ENCODE measurements at places on chromosomes 3 and 15. TPM values are rescaled to one million over a fixed set of nuclear protein-coding genes. Genes with fewer than 3 reads are reported as not detected.
A peak's percentile ranks its signal among the peaks of the same experiment; 100 is the strongest.

The CPNE9 gene
- not detected for total RNA-seq

The CEMIP gene
- not detected for total RNA-seq

The SAMMSON gene
- total RNA-seq: 2.9 TPM

DNA sequence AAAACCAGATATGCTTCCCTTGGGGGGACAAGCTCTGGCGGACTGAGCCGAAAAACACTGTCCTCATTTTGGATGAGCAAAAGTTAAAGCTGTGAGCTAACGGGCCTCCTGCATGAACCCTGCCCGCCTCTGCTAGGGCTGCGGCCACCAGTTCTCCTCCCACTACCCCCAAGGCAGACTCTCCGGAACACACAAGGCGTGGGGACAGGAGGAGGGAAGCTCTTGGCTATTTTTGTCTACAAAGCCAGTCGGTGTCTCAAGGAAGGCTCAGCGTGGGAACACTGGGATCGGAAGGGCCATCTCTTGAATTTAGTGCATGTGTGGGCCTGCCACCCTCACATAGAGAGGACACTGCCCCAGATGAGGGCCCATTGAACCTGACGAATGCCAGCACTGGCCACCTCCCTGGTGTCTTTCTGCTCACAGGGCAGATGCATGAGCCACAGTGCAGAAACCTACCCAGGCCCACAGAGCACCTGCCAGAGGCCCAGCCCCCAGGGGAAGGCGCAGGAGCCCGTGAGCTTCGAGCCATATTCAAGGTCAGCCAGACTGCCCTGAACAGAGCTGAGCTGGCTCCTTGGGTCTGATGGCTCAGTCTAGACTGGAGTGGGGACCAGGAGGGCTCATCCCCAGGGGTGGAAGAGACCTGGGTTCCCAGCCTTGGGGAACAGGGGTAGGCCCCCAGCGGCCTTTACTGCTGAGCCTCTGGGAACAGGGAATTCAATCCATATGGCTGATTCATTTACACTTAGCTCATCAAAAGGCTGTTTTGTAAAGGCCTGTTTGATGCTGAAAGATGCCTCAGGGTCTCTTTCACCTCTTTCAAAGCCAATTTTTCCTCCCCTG is 38.3 kb downstream of the HCN4 start:
- DNase-seq: no peak

The FOXB1 gene
- total RNA-seq: not detected

The SLCO2A1 gene
- 69.1 TPM for total RNA-seq

DNA sequence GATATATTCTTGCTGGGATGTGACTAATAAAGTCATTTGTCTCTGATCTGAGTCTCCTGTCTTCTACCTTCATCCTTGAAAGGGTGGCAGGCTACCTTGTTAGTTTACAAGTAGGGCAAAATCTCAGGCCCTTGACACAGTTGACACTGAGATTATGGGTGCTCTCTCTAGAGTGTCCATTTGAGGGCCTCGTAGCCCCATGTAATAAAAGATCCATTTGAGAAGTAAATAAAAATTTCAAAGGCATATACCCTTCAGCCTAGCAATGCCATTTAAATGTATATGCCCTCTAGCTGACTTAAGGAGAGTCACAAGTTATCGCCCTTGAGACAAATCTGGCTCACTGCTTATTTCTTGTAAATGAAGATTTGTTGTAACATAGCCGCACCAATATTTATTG is 98.6 kb downstream of the TCF12 start:
- DNase-seq: peak; percentile 17

GRCh38 chr3:69748503-69748902 is 9.2 kb downstream of the MITF start:
- DNase-seq: no peak

GRCh38 chr3:18669374-18669773 is 244.2 kb upstream of the SATB1 start:
- no peak for DNase-seq

The CCNB2 gene
- total RNA-seq: 11.9 TPM

GRCh38 chr3:184395320-184395660 is 15.4 kb downstream of the CHRD start:
- no peak for DNase-seq

The KNG1 gene
- not detected for total RNA-seq

GRCh38 chr15:97995192-97995591 is 34.7 kb downstream of the ARRDC4 start:
- DNase-seq: no peak

The GPR15 gene
- not detected for total RNA-seq

GRCh38 chr3:53114412-53115074 is 15.7 kb downstream of the RFT1 start:
- no peak for DNase-seq

DNA sequence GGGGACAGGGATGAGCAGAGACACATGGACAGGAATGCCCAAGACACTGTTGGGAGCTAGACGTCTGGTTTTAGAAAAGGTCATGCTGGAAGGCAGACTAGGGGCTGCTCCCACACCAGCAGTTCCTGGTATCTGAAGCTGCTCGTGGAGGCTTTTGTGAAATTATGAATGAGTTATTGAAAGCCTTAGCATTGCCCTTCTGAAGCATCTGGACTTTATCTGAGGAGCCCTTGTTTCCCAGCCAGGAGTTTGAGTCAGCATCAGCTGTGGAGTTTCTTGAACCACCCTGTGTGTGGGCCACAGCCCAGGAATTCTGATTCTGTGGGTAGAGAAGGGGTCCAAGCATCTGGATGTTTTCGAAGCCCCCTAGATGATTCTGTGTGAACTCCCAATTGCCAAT is 258.7 kb downstream of the SLCO3A1 start:
- DNase-seq: peak; percentile 63

- DNase-seq: no peak
Observed at GRCh38 chr3:146679191-146679590, 74.0 kb upstream of the PLSCR5 start.

GRCh38 chr15:52415628-52416027 is 113.1 kb downstream of the MYO5A start:
- no peak for DNase-seq

The APOD gene
- total RNA-seq: 33.0 TPM

- DNase-seq: no peak
Observed at GRCh38 chr15:40087991-40088928, 20.4 kb downstream of the BMF start.

The HCLS1 gene
- total RNA-seq: 43.2 TPM

- no peak for DNase-seq
Observed at GRCh38 chr15:26214290-26214689, 351.2 kb upstream of the ATP10A start.

The STAC gene
- total RNA-seq: not detected

The MCF2L2 gene
- 2.0 TPM for total RNA-seq

DNA sequence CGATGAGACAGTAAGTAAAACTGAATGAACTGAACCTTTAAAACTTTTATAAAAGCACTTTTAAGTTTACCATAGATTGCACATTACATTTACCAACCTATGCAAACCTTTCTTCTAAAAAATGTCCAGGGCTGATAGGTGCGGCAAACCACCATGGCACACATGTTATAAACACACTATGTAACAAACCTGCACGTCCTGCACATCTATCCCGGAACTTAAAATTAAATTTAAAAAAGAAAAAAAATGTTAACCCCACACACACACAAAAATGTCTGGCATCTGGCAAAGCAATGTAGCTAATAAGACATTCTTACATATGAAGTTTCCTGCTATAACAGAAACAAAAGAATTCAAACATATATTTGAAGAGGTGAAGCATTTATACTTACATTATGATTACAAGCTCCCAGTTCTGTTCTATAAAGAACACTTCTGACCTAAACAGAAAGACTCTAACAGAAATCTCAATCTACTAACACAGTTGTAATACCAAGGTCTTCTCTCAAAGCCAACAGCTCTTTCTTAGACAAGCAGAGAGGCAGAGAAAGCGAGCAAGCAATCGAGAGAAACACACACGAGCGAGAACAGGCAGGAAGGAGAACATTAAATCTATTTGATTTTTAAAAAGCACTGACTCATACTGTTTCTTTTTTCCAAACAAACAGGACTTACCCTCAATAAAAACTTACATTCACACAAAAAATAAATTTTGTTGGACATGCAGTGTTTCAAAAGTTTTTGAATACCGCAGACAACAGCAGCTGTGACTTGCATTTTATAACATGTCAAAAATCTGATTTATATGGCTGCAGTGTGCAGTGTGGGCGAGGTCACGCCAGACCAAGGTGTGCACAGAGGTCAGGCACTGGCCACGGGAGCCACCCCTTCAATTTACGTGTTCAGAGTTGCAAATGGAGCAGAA is at the start of gene NRG4:
TSS of gene NRG4 (minus strand) at position 798 of the 925 bp plus-strand sequence. CDS start 1,194 bp downstream, outside the sequence.
- DNase-seq: peak; percentile 68

DNA sequence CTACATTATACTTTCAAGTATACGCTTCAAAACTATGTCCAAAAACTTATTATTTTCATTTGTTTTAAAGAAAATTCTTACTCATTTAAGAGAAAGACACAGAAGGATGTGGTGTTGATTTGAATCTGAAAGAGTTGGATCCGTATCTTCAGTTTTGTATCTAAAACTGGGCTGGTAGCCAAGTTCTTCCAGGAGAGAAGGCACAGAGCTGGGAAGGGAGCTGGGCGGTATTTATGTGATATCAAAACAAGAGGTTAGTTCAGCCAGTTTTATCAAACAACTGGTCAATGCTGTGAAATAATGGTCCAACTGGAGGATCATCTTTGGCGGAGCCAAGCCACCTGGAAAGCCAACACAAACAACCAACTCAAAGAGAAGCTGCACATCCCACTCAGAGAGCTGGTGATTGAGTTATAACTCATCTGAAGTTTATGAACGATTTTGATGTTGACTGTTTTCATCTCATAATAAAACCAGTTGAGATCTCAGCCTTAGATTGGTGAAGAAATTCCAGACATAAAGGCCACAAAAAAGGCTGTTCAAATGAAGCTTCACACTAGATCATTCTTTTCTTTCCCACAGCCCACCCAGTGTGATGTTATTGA is 489.6 kb upstream of the RASGRP1 start:
- DNase-seq: no peak

DNA sequence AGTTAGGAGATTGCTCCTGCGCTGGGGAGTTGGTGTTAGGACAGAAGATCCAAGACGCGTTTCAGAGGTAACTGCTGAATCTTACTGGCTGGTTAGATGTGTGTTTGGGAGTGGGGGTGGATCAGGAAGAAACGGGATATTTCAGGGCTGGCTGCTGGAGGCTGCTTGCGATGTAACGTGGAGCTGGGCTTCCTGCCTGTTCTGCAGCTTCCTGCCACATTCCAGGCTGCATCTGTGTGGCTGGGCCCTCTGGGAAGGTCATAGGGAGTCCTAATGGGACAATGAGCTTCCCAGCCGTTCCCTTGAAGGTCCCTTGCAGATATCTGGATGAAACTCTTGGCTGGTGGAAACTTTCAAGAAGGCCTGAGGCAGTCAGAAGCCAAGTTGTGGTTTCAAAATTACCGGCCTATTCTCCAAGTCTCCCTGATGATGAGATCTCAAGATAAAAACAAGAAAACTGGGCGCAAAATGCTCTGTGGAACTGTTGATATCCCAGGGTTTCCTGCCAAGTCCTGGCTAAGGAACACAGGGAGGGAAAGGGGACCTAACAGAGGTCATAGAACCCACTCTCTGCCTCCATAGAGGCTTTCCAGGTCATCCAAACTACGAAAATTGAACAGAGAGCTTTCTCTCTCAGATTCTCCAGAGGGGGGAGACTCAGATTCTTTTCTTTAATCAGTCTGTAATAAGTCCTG is 67.0 kb downstream of the NOX5 start:
- DNase-seq: peak; percentile 79

GRCh38 chr3:117751651-117752050 is 1042.1 kb downstream of the TUSC7 start:
- DNase-seq: no peak

The LTF gene
- 0.58 TPM for total RNA-seq

The PCYT1A gene
- total RNA-seq: 127 TPM

- no peak for DNase-seq
Observed at GRCh38 chr3:35393901-35394799, 245.2 kb upstream of the ARPP21 start.

The SLITRK3 gene
- 0.72 TPM for total RNA-seq
